ENCODE measurements at places on chromosomes 12 and 14. TPM values are rescaled to one million over a fixed set of nuclear protein-coding genes. Genes with fewer than 3 reads are reported as not detected.

Gene HCAR3
- total RNA-seq = not detected

Gene ARHGAP9
- 0.69 TPM for total RNA-seq

Gene ZNF410
- 74.0 TPM for total RNA-seq

Gene ANAPC5
- 85.9 TPM for total RNA-seq

DNA sequence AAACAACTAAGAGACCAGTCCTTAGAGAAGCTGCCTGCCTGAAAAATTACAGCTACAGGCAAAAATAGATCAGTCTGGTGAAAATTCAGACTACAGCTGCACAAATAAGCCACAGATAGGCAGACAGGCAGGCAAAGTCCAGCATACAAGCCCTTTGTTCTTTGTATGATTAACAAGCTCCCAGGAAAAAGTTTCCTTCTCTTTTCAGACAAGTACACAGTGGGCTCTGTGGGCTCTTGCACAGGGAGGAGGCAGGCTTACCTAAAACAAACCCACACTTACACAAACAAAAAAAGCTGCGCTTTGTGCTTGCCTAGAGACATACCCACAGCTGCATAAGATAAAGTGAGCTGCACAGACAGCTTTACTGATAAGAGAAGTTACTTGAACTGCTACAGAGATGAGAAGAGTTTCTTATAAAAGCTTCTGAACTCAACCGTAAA lies 7.7 kb downstream of the OR6C68 start:
- DNase-seq = no peak
- no peaks in the 10 kb centered on the region for H3K36me3 ChIP-seq
- H3K27me3 ChIP-seq = peaks cover 31% of the 10 kb centered on the region
- no peak overlapping the region for H3K4me3 ChIP-seq

- peaks cover 24% of the 10 kb centered on the region for H3K4me1 ChIP-seq
- H3K27ac ChIP-seq = no peak overlapping the region
- H3K27me3 ChIP-seq = no peaks in the 10 kb centered on the region
- H3K36me3 ChIP-seq = peaks cover 15% of the 10 kb centered on the region
- DNase-seq = no peak
Measured at GRCh38 chr12:26007566-26007965, 49.1 kb downstream of the RASSF8 start.

DNA sequence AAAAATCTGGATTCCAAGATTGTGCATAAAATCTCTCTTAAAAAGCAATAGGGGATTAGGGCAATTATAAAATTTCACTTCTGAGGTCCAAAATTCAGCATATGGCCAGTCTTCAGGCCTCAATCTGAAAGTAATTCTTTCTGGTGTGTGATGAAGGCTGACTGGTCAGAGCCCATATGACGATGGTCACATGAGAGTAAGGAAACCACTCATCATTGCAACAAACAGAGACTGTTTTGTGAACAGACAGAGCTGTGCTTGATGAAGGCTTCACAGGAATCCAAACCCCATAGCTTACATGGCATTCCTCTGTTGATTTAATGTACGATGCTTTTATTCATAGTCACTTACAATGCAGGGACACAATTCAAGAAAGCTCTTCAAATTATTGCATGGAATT lies 238.1 kb downstream of the APAF1 start:
- H3K4me3 ChIP-seq = no peak overlapping the region
- H3K27me3 ChIP-seq = peaks cover 12% of the 10 kb centered on the region
- no peaks in the 10 kb centered on the region for H3K4me1 ChIP-seq
- no peaks in the 10 kb centered on the region for H3K36me3 ChIP-seq

DNA sequence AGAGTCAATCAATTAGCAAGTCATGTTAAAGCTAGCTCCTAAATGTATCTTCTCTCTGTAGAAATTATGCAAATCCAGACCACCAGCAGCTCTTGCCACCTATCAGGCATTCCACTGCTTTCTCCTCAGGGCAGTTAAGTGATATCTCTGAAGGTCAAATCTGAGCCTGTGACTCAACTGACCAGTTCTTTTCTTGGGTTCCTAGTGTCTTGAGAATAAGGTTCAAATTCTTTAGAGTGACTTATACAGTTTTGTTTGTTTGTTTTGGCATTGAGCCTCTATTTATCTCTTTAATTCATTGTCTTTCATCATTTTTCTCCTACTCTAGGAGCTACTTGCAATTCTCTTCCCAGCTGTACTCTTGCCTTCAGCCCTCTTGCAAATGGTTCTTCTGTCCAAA lies 2.5 kb upstream of the LRIG3 start:
- peaks cover 29% of the 10 kb centered on the region for H3K4me1 ChIP-seq
- H3K4me3 ChIP-seq = no peak overlapping the region
- peak; percentile 51 for DNase-seq
- H3K36me3 ChIP-seq = peaks cover 7% of the 10 kb centered on the region
- no peaks in the 10 kb centered on the region for H3K27me3 ChIP-seq

DNA sequence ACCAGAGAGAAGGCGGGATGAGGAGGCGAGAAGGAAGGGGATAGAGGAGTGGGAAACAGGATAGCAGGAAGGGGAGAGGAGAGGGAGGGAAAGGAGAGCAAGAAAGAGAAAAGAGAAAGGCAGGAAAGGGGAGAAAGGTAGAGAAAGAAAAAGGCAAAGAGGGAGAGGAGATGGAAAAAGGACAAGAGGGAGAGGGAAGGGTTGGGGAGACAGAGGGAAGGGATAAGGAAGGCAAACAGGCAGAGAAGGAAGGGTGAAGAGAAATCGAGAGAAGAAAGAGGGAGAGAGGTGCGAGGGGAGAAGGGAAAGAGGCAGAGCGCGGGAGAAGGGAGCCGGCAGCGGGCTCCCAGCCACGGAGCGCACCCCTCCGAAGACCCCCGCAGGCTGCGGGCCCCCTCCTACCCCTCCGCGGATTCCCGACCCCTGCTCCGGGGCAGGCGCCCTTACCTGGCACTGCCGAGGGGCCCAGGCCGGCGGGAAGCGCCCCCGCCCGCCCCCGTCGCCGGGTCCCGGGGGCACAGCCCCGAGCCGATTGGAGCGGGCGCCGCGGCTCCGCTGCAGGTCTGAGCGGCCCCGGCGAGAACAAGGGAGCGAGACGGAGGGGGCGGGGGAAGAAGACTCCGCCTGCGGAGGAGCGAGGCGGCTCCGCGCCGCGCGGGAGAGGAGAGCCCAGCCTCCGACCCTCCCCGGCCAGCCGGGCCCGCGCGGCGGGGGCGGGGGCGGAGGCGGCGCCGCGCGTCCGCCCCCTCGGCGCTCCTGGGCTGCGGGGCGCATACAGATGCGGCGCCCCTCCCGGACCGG lies at the start of gene CDH24:
TSS of gene CDH24 (minus strand) at position 565 of the 801 bp plus-strand sequence. CDS start 1,787 bp downstream, outside the sequence.
- H3K27ac ChIP-seq = peak within 1 kb of the TSS; percentile 63
- H3K4me1 ChIP-seq = peaks cover 31% of the 10 kb centered on the region
- no peaks in the 10 kb centered on the region for H3K27me3 ChIP-seq
- peak within 1 kb of the TSS; percentile 83 for H3K4me3 ChIP-seq
- DNase-seq = peak; percentile 72

DNA sequence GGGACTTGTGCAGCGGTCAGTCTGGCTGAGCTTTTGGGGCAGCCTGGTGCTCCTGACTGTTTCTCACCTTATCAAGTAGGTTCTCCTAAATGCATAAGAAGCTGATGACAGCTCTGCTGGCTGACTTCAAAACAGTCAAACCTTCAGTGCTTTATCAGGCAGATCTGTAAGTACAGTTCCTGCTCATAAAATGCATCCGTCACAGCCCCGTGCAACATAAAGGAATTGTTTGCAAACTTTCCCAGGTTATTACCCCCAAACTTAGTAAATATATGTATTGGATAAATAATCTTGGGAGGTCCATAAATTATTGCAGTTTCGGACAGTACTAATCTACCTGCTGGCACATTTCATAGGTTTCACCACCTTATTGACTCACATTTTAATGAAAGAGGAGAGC lies 10.7 kb downstream of the TUNAR start:
- H3K4me3 ChIP-seq = no peak overlapping the region
- DNase-seq = no peak
- peaks cover 22% of the 10 kb centered on the region for H3K27me3 ChIP-seq
- peaks cover 6% of the 10 kb centered on the region for H3K36me3 ChIP-seq
- H3K4me1 ChIP-seq = peaks cover 20% of the 10 kb centered on the region

GRCh38 chr14:91737619-91738018 lies 5.7 kb upstream of the CATSPERB start:
- H3K27me3 ChIP-seq = no peaks in the 10 kb centered on the region
- H3K36me3 ChIP-seq = no peaks in the 10 kb centered on the region
- DNase-seq = no peak
- H3K4me1 ChIP-seq = peaks cover 5% of the 10 kb centered on the region

DNA sequence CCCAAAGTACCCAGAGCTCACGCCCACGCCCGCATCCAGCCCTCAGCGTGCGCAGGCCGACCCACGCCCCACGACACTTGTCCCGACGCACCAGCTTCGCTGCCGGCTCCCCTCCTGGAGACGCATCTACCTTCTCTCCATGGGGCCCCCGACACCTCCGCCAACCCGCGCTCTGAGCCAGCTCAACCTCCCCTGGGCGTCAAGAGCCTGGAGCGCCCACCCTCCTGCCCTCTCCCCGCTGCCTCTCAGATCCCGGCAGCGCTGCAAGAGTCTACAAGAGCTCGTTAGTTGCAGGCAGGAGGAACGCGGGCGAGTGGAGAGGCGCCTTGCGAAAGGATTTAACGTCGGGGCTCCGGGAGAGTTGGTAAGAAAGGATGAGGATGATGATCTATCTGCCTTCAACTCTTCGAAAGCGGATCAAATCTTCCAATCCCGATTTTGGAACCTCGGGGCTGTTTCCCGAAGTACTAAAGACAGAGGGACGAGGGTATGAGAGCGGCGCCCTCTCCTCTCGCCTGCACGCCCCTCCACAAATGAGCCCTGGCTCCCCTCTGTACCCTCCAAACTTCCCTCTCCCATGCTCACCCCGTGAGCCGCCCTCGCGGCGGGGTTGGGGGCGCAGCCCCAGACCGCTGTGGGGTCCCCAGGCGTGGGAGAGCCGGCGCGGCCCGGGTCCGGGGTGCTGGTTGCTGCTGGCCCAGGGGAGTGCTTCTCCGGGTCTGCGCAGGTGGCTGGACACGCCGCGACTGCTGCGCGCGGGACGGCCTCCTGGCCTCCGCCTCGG lies 979 bp downstream of the LTBP2 start:
- no peaks in the 10 kb centered on the region for H3K36me3 ChIP-seq
- no peak for DNase-seq
- peak overlapping the region; percentile 69 for H3K4me3 ChIP-seq
- H3K27me3 ChIP-seq = no peaks in the 10 kb centered on the region
- H3K4me1 ChIP-seq = peaks cover 37% of the 10 kb centered on the region

GRCh38 chr14:36217732-36218131 lies 41.2 kb upstream of the PTCSC3 start:
- no peaks in the 10 kb centered on the region for H3K36me3 ChIP-seq
- no peaks in the 10 kb centered on the region for H3K27me3 ChIP-seq
- H3K4me1 ChIP-seq = peaks cover 14% of the 10 kb centered on the region
- H3K4me3 ChIP-seq = no peak overlapping the region
- DNase-seq = peak; percentile 64
- no peak overlapping the region for H3K27ac ChIP-seq

GRCh38 chr14:32588448-32589320 lies 259.6 kb downstream of the AKAP6 start:
- DNase-seq = peak; percentile 67
- no peaks in the 10 kb centered on the region for H3K36me3 ChIP-seq
- no peak overlapping the region for H3K4me3 ChIP-seq
